Ecto neural progenitor cell (in vitro differentiated cells): ENCODE measurements at places on chromosomes 12 and 14.

DNA sequence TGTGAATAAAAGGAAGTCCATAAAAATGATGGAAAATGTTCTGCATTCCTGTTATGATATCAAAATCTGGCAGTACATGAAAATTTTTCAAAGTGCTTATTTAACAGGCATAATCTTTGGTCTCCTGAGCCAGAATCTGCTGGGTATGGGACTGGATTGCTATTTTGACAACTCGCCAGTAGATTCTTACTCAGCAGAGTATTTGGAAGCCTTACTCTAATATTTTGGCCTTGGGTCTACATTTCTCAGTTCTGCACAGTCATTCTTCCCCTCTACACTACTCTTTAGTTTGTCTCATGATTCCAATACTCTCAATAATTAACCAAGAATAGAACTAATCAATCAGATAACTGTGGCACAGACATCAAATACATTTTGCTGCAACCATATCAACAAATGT is 1.1 kb upstream of the SLCO1B1 start:
- DNase-seq, result no peak

GRCh38 chr12:108839890-108840230 is 17.5 kb downstream of the SSH1 start:
- no peak for DNase-seq

- no peak for DNase-seq
Measured at GRCh38 chr14:31122921-31123320, 84.7 kb downstream of the HECTD1 start.

DNA sequence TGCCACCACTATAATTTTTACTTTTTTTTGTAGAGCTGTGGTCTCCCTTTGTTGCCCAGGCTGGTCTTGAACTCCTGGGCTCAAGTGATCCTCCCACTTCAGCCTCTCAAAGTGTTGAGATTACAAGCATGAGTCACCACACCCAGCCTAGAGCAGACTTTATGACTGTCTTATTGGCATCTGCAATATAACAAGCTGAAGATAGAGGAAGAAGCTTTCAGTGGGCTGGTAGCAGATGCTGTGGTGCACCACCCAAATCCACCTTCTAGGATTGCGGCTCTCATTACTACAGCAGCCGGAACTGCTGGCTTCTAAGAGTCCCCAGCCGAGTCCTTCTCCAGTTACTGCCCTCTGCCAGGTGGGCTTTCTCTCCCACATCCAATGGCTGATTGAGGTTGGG is 7.6 kb upstream of the STK38L start:
- DNase-seq, result no peak

DNA sequence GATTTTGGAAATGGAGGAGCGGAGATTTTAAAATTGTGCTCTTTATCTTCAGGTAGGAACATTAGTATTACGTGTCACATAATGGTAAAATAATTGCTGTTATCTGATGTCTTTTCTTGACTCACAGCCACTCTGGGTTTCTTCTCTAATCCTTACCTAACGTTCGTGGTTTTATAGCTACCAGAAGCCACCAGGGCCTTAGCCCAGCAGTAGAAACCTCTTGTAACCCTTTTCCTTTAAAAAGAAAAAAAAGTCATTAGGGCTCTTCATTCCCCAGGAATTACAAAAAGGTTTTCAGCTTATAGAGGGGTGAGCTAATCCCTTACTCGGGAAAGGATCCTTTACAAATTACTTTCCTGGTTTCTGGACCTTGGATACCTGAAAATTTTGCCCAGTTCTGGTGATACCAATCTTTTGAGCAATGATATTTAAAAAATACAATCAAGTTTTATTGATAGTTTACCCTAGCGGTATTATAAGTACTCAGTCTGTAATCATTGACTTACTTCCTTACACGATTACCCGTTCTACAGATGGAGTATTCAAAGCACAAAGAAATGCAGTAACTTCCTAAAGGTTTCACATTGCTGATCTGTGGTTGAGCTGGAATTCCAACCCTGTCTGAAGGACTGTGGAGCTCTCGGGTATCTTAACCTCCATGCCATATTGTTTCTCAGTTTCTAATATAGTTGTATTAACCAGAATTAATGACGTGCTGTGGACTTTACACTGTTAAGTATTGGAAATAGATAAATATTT is 1.6 kb downstream of the GABARAPL1 start:
- no peak for DNase-seq

- no peak for DNase-seq
Measured at GRCh38 chr12:117143008-117143532, 43.9 kb upstream of the TESC start.

GRCh38 chr12:131001493-131001892 is 47.8 kb downstream of the ADGRD1 start:
- DNase-seq, result no peak

GRCh38 chr14:26137161-26137560 is 460.7 kb downstream of the NOVA1 start:
- no peak for DNase-seq

DNA sequence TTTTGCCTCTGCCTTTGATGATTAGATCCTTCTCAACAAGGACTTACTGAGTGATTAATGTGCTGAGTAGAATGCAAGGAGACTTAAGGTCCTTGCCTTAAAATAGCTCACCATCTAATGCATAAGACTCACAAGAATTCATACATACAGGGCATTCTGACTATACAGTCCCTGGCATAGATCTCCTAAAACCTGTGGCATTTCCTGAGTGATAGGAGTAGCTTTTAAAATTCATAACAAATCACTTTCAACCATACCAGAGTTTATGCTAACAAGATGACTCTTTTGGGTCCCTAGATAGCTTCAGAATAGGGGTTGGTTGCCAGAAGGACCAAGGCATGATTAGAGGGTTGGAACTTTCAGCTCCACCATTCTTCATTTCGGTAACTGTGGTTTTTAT is 48.8 kb downstream of the STXBP6 start:
- DNase-seq, result no peak

DNA sequence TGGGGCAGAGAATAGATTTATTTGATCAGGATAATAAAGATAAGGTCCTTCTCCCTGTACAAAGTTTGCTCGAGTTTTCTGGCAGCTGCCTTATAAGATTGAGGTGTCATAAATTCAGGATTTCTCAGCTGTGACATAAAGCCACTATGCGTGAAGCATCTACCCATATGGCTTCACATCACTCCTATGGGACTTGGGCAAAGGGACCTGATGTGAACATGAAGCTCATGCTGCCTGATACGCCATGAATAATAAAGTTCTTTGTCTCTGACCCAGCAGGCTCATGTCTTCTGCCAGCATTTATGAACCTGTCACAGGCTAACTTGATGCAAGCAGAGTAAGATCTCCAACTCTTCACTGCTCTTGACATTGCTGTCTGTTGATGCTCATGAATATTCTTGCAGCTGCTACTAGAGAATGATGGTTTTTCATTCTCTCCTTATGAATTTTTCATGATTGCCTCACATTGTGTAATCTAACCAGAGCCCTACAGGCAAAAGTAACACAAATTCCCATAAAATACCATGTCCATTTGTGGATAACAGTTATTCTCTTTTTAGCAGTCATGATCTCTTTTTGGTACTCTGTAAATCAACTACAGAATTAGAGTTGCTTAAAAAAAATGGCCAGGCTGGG is 49.0 kb upstream of the CPNE8 start:
- DNase-seq, result no peak

DNA sequence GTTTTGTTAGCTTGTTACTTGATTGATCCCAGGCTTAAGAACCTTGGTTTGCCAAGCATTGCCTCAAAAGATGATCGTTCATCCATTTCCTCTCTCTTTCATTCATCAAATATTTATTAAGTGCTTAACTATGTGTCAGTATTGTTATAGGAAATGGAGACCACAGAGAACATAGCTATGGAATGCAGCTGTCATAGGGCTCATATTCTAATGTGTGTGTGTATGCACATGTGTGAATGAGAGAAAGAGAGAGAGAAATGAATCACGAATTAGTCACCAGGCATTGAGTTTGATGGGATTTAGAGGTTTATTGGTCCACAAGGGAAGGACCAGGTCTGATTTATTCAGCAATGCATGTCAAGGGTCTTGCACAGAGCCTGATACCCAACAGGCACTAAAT is 71.0 kb upstream of the FBXO21 start:
- no peak for DNase-seq

DNA sequence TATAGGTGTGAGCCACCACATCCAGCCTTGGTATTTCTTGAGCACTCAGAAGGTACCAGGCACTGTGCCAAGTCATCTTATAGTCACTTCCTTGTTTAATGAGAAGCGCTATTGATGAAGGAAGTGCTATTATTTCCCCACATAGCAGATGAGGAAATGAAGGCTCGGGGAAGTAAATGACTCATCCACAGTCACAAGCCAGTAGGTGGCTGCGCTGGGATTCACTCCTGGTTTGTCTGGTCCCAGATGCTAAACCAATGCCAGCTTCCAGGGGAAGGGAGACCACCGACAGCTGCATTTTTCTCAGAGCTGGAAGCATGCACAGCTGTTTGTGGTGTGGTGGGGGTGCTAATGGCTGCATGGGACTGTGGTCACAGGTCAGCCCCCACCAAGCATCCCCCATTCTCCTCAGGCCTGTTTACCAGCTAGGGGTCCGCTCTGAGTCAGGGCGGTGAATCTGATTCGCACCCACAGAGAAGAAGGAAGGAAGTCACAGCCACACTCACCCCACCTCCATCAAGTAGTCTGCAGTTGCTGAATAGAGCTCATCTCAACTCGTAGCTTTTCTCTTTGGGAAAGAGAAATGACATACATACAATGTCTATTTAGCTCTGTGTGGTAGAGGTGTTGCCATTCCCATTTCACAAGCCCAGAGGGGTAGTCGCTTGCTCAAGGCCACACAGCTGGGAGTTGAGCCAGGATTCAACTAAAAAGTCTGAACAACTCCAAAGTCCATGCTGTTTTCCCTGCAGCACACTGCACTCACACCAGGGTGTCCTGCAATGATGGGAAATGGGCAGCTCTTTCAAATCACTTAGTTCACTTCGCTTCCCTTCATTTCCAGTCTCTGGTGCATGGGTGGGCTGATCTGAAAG is 6.3 kb upstream of the LTBP2 start:
- DNase-seq, result no peak
